Mesendoderm (in vitro differentiated cells): ENCODE measurements at places on chromosomes 4 and X.

GRCh38 chr4:131499141-131499873 is 1649.8 kb upstream of the PCDH10 start:
- DNase-seq = no peak

- peak; percentile 55 for DNase-seq
Measured at GRCh38 chr4:173525118-173526011, 4.7 kb downstream of the HAND2 start.

GRCh38 chr4:26275281-26275680 is 45.5 kb upstream of the RBPJ start:
- no peak for DNase-seq

- no peak for DNase-seq
Measured at GRCh38 chr4:168678751-168679366, 182.0 kb downstream of the PALLD start.

- DNase-seq = no peak
Measured at GRCh38 chrX:112056886-112057285, 25.7 kb downstream of the TRPC5 start.

GRCh38 chrX:125710403-125711062 is 390.9 kb downstream of the TEX13C start:
- DNase-seq = no peak

GRCh38 chrX:2521092-2521926 is 20.5 kb upstream of the DHRSX start:
- peak; percentile 44 for DNase-seq

GRCh38 chrX:81120936-81121371 is 80.8 kb downstream of the HMGN5 start:
- peak; percentile 80 for DNase-seq

DNA sequence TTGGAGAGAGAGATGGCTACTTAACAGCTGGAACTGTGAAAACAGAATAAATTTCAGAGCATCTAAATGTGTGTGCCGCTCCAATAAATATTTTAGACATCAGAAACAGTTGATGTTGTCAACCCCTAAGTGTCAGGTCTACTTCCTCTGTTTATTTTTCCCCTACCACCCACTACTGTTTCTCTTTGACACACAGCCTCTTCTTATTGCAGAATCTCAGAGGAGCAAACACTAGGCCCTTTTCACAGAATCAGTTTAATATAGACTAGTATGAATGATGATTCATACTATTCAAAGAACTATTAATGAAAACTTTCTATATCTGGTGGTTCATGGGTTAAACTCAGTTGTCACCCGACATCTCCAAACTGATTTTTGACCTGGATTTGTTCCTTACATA is 33.9 kb downstream of the NAA11 start:
- DNase-seq = no peak

DNA sequence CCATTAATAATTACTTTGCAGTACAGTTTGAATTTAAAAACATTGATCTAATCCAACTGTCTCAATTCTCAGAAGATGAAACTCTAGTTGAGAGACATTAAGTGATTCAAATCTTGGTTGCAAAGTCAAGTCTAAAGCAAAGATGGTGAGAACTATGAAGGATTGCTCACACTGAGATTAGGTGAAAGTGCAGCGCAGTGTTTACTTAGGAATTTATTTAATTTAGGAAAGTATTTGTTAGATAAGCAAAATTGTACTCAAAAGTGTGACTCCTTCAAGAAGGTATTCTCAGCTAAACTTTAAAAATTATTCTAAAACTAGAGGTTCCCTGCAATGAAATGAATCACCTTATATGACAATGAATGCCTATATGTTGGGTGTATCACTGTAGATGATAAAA is 454.9 kb downstream of the PDGFC start:
- DNase-seq = no peak

GRCh38 chr4:93731456-93731855 is 97.1 kb upstream of the ATOH1 start:
- DNase-seq = peak; percentile 78

DNA sequence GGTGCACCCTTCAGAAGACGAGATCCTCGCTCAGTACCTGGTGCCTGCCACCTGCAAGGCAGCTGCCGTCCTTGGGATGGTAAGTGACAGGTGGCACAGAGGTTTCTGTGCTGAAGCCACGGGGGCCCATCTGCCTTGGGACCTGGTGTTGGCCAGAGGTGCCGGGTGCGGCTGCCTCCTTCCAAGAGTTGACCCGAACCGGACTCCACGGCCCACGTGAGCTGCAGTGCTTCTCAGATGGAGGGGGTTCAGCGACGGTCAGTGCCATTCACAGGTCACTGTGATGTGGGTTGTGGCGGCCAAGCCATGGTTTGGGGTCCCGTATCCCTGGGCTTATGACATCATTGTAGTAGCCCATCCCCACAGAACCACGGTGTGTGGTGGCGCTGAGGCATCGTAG is 19.0 kb upstream of the MSANTD1 start:
- no peak for DNase-seq
